Stimulated activated naive CD8-positive, alpha-beta T cell treated with anti-CD3 and anti-CD28 coated beads, Interleukin-15, amount 100 ng/mL, for 72 hours (primary cell): ENCODE measurements at places on chromosomes 13 and 19.

- no peak for DNase-seq
Observed at GRCh38 chr13:30071969-30072817, 221.8 kb upstream of the UBL3 start.

- no peak for DNase-seq
Observed at GRCh38 chr13:22121146-22121739, 450.4 kb downstream of the FGF9 start.

DNA sequence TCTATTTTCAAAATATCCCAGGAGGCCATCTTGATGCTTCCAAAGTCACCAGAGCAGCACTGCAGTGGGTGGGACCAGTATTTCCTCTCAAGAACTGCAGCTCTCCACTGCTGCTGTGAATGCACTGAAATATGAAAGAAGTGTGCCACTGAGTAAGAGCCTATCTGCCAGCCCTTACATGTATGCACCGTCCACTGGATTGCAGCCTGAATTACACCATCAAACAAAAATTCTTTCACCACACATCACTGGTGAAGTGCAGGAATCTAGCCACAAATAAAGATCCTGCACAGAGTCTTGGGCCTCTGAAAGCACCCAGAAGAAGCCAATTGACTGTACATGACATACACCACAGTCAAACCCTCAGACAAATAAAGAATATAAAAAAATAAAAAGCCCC lies 249.0 kb downstream of the LHFPL6 start:
- DNase-seq, result no peak

- DNase-seq, result no peak
Observed at GRCh38 chr19:42267644-42268141, 1.4 kb upstream of the CIC start.

DNA sequence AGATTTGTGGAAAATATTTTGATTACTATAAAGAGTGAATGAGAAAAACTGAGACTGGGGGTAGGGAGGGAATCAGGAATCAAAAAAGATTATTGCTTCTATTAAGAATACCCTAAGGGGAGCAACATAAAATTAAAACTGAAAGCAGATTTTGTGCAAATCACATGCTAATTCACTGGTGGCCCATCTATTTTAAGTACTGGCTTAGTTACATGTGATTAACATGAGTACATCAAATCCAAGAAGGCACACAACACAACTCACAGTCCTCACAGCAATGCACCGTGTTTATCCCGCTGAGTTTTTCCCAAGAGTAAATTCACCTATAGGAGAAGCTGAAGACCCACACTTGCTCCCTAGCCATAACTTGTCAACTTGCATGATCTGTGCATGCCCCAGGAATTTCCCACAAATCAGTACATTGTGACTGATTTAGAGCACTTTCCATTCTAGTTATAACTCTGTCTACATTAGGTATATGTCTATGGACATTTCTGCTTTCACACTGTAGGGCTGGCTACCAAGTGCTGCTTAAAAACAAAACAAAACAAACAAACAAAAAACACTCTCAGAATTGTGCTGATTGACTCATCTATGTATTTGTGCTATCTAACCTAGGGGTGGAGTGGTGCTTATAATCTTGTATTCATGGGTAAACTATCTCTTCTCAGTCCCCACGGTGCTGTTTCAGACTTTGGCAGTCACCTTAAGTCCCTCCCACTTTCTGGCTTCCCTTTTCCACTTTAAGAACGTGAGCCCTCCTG lies 24.3 kb downstream of the AMER2 start:
- no peak for DNase-seq

DNA sequence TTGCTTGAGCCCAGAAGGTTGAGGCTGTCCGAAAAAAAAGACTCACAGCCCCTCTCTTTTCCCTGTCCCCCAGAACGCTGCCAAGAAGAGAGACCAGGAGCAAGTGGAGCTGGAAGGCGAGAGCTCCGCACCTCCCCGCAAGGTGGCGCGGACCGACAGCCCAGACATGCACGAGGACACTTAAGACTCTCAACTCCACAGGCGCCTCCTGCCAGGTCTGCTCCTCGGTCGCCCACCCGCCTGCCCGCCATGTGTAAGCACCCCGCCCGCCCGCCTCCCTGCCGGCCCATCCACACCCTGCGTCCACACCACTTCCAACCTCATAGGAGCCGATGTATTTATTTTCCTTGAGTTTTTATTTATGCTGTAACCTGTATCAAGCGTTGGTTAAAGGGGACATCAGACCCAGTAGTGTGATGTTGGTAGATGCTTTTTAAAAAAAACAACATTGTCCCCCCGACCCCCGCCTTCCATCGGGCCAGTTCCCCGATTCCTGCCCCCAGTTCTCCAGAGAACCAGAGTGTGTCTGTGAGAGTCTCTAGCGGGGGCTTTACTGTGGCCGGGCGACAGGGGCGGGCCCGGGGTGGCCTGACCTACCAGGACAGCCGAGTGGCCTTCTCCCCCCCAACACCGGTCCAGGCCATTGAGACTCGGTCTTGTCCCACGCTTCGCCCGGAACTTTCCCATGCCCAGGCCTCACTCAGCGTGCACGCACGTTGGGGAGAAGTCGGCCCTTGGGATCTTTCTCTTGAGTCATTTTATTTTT lies 10.3 kb downstream of the DDA1 start:
- no peak for DNase-seq

GRCh38 chr13:26727633-26728032 lies 33.0 kb downstream of the GPR12 start:
- no peak for DNase-seq

GRCh38 chr13:46051968-46052318 lies 603 bp downstream of the ZC3H13 start:
- DNase-seq, result no peak

DNA sequence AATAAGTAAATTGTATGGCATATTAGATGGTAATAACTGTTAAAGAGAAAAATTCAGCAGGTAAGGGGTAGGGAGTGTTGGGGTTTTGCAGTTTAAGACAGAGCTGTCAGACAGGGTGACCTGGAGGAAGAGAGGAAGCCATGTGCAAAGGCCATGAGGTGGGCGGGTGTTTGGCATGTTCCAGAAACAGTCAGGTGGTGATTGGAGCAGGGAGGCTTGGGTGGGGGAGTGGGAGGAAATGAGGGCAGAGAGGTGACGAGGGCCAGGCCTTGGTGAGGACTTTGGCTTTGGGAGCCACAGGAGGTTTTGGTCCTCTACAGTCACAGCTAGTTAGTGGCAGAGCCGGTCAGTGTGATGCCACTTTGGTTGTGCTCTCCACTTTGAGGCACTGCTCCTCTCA lies 20.1 kb downstream of the RYR1 start:
- DNase-seq, result no peak

DNA sequence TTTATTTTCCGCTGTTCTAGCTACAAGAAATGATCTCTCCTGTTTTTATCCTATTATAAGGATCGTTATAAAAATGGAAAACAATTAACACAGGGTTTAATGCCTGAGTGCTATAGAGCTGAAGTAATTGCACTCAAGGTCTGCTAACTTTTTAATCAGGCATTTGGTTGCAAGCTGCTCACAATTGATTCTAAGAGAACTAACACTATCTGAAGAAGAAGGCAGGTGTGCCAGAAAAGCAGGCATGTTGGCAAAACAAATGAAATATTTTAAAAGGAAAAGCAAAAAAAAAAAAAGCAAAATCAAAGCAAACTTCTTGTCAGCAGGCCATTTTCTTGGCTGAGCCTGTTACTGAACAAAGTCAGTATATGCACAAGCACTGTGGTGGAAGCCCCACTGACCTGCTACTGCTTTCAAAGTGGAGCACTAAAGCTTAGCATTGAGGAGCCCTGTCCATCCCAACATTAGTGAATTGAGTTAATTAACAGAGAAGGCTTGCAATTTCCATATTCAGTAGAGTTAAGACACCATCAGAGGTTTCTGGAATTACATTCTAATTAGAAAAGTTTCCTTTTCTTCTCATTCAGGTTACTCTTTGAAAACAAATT lies 574.2 kb downstream of the PCDH9 start:
- DNase-seq, result no peak

- DNase-seq, result no peak
Observed at GRCh38 chr19:9883764-9884163, 48.6 kb downstream of the PIN1 start.

- DNase-seq, result peak; percentile 31
Observed at GRCh38 chr19:12703046-12703445, 6.6 kb upstream of the FBXW9 start.

DNA sequence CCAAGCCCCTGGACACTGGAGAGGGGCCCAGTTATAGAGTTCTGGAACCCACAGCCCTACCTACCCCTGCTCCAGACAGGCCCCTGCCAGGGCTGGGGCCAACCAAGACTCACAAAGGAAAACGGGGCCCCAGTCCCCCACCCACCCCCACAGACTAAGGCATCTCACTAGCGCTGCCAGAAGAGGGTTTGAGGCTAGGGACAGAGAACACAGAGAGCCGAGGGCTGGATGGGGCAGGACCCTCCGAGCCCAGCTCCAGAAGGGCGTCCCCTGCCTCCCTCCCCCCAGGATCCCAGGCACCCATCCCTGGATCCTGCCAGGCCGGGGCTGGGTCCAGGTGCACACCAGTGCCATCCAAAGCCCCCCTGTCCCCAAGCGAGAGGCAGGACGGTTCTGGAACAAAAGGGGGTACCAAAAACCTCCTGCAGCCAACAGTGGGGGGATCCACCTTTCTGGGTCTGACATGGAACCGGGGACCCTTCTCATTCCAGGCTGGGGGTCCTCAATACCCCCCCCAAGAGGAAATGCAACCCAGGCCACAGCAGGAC lies 4.4 kb upstream of the REXO1 start:
- DNase-seq, result no peak

DNA sequence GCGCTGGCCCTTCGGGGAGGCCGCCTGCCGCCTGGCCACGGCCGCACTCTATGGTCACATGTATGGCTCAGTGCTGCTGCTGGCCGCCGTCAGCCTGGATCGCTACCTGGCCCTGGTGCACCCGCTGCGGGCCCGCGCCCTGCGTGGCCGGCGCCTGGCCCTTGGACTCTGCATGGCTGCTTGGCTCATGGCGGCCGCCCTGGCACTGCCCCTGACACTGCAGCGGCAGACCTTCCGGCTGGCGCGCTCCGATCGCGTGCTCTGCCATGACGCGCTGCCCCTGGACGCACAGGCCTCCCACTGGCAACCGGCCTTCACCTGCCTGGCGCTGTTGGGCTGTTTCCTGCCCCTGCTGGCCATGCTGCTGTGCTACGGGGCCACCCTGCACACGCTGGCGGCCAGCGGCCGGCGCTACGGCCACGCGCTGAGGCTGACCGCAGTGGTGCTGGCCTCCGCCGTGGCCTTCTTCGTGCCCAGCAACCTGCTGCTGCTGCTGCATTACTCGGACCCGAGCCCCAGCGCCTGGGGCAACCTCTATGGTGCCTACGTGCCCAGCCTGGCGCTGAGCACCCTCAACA lies 1.2 kb downstream of the F2RL3 start:
- DNase-seq, result no peak

DNA sequence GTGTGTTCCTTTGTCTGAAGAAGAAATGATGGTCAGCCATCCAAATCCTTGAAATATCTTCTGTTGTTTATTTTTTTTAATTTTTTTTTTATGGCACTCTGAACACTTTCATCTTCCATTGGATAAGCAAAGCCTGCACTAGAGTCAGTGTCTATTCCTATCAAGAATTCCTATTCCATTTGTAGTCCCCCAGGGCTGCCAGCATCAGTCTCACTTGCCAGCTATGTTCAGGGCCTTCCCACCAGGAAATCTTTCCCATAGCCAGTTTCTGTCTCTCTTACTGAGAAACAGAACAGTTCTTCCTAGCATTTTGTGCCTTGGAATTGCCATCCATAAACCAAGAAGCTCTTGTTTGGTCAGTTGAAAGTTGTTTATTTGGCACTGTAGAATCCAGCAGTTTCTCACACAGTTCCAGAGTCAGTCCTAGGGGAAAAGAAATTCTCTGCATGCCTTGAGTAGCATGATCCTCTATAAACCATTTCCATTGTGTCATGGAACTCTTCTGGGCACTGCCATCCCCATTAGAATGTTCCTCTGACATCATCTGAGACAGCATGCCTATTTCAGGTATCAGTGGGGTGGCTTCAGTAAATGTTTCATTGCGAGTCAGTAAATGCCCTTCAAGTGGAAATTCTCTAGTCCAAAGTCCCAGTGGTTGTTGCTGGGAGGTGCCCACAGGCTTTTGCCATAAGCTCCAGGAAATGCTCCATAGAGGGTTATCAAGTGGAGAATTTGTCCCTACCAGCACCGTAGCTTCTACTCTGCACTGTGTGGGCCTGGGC lies 18.7 kb upstream of the SPRYD7 start:
- no peak for DNase-seq

DNA sequence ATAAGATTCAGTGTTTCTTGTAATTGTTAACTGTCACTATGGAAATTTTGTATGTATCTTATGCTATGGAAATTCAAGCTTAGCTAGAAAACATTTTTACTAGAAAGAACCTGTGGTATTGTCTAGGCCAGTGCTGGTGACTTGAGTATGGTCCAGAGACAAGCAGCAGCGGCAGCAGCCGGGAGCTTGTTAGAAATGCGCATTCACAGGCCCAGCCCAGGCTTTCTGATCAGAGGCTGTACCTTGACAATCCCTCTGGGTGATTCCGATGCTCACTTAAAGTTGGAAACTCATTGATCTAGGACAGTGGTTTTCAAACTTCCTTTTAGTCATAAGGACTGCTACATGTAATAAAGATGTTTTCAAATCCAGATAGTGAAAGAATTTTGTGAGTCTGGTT lies 287.4 kb downstream of the SHISA2 start:
- no peak for DNase-seq

- no peak for DNase-seq
Observed at GRCh38 chr13:113977976-113978375, 4.1 kb upstream of the C13orf46 start.

DNA sequence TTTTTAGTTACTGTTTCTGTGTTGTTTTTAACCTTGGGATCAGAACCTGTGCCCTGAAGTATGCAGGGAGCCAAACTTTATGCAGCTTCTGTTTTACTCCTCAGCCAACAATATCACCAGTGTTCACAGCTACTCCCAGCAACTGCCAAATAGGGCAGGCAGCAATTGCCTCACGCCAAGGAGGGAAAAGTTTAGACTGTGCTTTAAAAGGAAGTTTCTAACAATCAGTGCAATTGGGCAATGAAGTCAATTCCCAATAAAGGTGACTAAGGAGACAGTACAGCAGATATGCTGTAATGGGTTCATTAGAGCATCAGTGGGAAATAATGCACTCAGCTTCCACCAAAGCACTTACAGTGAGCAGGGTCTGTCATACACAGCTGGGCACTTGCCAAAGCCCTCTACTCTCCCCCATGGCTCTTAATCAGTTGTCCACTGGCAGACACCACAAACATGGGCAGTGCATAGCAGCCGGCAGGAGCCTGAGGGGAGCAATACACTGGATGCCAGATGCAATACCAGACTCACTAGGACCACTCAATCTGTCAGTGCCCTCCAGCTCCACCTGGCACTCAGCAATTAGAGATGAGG lies 19.3 kb downstream of the ENOX1 start:
- DNase-seq, result no peak

DNA sequence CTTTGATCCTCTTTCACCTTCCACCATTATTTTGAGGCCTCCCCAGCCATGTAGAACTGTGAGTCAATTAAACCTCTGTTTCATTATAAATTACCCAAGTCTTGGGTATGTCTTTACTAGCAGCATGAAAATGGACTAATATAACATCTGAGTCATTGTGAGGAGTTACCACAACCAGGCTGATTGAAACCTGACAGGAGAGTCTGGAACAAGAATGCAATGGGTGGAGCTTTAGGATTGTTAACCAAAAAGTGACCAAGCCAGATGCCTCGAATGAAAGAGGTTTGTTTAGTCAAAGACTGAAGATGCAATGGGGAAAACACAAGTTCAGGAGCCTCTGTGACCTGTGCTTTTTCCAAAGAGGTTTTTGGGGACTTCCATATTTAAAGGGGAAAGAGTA lies 659.0 kb downstream of the SLITRK6 start:
- no peak for DNase-seq

- no peak for DNase-seq
Observed at GRCh38 chr13:21051675-21052074, 9.7 kb downstream of the LATS2 start.
